ENCODE measurements at places on chromosomes 12 and 14.

DNA sequence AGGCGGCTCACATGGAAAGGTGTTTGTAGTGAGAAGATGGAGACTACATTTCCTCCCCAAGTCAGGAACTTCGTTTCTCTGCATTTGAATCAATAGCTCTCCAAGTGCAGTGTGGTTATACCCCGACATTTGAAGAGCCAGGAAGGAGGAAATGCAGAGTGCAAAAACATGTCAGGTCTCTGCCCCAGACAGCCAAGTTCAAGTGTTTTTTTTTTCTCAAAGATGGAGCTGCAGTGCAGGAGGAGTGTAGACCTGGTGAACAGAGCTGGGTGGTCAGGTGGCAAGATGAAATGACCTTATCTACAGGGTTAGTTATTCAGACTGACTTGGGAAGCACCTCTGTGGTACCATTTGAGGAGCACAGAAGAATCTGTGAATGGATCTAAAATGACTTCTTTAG is 21.3 kb downstream of the MLXIP start:
- DNase-seq, result peak; percentile 47

- DNase-seq, result no peak
Observed at GRCh38 chr12:75603475-75603874, 92.1 kb upstream of the KRR1 start.

GRCh38 chr12:46349253-46349652 is 23.3 kb downstream of the SLC38A2 start:
- no peak for DNase-seq

- DNase-seq, result no peak
Observed at GRCh38 chr14:94517641-94518257, 8.5 kb upstream of the SERPINA12 start.

DNA sequence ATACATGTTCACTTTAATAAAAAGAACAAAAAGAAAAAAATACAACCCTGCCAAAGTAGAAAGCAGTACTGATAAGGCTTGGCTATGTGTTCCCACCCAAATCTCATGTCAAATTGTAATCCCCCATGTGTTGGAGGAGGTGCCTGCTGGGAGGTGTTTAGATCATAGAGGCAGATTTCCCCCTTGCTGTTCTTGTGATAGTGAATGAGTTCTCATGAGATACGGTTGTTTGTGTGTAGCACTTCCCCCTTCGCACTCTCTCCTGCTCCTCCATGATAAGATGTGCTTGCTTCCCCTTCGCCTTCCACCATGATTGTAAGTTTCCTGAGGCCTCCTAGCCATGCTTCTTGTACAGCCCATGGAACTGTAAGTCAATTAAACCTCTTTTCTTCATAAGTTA is 59.9 kb downstream of the USP15 start:
- no peak for DNase-seq

- DNase-seq, result no peak
Observed at GRCh38 chr14:89469210-89470198, 52.5 kb upstream of the FOXN3 start.

- DNase-seq, result no peak
Observed at GRCh38 chr12:11723993-11724392, 74.5 kb downstream of the ETV6 start.

GRCh38 chr14:58746261-58746660 is 108.5 kb downstream of the DACT1 start:
- no peak for DNase-seq

DNA sequence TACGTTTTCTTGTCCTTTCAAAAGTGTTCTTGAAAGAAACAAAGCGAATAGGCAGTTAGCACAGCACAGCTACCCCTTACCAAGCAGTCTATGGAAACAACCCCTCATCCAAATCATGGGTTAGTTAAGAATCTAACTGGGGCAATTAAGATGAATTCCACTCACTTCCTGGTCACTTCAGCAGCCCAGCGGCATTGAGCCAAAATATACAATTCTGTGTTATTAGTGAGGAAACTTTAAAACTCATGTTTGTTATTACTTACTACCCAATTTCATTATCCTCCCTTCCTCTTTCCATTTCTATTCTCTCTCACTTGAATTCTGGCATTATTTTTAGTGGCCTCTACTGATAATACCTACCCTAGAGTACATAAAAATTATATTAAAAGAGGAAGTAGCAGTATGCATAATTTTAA is 121.4 kb downstream of the PPHLN1 start:
- DNase-seq, result no peak

GRCh38 chr14:80110721-80111120 is 100.6 kb downstream of the DIO2 start:
- DNase-seq, result no peak

GRCh38 chr12:80512781-80513180 is 68.7 kb downstream of the PTPRQ start:
- DNase-seq, result no peak

- no peak for DNase-seq
Observed at GRCh38 chr14:90857866-90858265, 41.6 kb upstream of the TTC7B start.

DNA sequence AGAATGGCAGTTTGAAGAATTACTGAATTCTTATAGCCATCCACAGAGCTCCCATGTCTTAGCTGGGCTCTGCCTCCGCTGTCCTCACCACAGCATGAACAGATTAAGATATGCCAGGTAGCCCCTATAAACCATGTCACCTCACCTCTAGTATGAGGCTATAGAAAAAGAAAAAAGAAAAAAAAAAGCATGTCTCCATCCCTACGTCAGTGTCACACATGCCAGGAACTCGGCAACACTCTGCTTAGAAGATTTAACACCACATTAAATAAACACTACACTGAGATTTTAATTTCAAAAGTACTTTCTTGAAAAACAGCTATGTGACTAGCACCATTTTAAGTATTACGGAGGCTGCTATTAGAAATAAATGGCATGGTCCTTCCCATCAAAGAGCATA is 149.4 kb downstream of the CAPZA3 start:
- no peak for DNase-seq

- DNase-seq, result no peak
Observed at GRCh38 chr12:46491548-46491947, 119.0 kb upstream of the SLC38A2 start.

DNA sequence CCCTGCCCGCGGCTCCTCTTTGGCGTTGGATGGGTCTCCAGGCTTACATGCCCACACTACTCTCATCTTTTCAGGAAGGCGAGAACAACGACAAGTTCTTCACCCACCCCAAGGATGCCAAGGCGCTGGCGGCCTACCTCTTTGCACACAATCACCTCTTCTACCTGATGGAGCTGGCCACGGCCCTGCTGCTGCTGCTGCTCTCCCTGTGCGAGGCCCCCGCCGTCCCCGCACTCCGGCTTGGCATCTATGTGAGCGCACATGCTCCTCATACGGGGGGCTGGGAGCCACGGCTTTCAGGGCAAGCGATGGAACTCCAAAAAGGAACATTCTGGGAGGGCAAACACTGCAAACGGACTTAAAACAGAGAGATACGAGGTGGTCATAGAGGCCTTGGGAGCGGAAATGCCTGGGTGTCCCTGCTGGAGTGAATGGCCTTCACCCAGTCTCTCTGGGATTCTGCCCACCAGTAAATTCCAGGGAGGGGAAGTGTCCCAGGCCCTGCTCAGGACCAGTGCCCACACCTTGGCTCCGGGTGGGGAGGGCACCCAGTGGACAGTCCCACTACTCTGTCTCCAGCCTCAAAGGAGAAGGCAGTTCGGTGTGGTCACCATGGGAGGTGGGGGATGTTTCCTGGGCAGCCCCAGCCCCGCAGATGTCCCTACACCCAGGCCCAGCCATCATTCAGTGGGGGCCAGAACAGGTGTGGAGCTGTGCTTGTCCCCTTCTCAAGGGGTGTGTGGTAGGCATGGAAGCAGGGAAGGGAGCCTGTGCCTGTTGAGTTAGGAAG is 45.0 kb downstream of the TPCN1 start:
- no peak for DNase-seq

DNA sequence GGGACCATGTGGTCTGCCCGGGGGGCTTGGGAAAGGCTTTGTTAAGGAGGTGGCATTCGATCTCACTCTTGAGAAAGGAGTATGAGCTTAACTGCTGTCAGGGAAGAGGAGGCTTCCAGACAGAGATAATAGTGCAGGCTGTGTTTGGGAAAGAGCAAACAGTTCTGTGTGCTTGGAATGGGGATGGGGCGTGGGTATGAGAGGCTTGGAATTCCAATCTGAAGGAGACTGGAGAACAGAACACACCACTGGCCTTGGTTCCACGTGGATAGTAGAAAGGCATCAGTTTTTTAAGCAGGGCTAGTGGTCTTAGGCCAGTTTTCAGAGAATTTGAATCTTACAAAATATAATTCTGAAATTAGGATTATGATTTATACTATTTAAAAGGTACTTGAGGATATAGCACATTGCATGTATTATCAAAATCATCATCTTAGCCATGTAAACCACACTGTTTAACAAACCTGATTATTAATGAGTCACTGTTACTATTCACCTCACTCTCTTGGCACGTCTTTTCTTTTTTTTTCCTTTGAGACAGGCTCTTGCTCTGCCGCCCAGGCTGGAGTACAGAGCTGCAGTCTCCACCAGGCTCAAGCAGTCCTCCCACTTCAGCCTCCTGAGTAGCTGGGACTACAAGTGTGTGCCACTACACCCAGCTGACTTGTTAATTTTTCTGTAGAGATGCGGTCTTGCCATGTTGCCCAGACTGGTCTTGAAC is 38.5 kb upstream of the KCNK13 start:
- no peak for DNase-seq

DNA sequence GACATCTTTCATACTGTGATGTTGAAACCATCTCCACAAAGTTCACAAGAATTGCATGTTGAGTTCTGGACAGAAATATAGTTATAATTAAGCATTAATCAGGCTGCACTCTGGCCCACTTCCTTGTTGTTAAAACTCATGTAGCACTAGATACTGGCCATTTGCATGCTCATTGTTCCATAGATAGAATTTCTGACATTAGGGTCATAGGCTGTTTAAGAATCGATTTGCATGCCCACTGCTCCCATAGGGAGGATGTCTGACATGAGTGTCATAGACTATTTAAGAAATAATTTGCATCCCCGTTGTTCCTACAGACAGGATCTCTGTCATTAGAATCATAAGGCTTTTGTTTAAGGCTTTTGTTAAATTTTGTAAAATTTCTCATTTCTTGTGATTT is 50.2 kb downstream of the MYF5 start:
- DNase-seq, result no peak

GRCh38 chr12:124457287-124458219 is 109.9 kb downstream of the NCOR2 start:
- DNase-seq, result peak; percentile 32

- DNase-seq, result no peak
Observed at GRCh38 chr14:55458800-55459515, 18.5 kb upstream of the TBPL2 start.

DNA sequence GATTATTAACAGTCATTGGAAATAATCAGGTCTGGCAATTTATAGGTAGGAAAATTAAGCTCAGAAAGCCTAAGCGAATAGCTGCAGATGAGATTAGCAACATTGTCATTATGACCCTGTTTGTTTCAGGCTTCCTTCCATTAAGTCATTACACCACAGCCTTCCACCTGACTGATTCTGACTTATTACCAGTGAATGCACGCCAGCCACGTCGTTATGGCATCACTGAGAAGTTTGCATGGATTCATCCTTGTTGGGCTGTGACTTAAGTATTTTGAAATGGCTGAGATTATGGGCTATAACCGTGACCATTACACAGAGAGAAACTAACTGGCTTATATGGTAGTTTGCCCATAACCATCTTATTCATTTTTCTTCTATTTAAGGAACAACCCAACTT is 18.6 kb downstream of the RASSF8 start:
- DNase-seq, result no peak

- DNase-seq, result no peak
Observed at GRCh38 chr12:42961395-42961794, 371.8 kb upstream of the PRICKLE1 start.

GRCh38 chr12:38490941-38491340 is 174.4 kb downstream of the ALG10B start:
- DNase-seq, result no peak

DNA sequence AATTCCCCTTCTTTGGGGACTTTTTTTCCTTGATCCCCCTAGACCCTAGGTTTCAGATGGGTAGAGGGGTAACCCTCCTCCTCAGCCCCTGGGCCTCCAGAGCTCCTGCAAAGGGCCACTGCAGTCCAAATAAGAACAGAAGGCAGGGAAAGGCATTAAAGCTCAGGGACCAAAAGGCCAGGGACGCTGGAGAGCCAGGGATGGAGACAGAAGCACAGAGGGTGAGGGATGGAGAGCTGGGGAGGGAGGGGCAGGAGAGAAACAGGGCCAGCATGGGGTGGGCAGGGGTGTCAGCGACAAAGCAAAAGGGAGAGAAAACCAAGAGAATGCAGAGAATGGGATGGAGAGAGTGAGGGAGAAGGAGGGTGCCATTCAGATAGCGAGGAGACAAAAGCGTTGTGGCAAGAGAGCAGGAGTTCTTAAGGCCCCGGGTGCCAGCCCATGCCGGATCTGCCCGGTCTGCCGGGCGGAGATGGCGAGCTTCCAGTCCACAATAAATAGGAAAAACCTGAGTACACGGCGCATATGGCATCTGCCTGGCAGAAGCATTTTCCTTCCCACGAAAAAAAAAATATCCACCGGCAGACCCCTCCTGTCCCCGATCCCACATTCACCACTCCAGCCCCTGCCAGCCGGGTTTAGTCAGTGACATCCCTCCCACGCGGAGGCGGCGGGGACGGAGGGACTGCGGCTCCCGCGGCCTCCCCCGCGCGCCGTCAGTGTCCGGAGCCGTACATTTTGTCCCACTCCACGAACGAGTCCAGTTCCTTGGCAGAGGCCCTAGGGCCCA is 28.6 kb downstream of the FIGNL2 start:
- DNase-seq, result no peak

- no peak for DNase-seq
Observed at GRCh38 chr14:82003426-82003825, 469.8 kb upstream of the SEL1L start.

- no peak for DNase-seq
Observed at GRCh38 chr12:113938471-113938870, 27.7 kb downstream of the RBM19 start.

GRCh38 chr12:71128191-71128788 is 29.5 kb downstream of the TSPAN8 start:
- DNase-seq, result no peak

- no peak for DNase-seq
Observed at GRCh38 chr12:106235770-106236169, 12.1 kb downstream of the CKAP4 start.

- DNase-seq, result no peak
Observed at GRCh38 chr12:120394483-120395367, 25.8 kb upstream of the MSI1 start.

GRCh38 chr12:7130701-7131501 is 730 bp downstream of the CLSTN3 start:
- peak; percentile 59 for DNase-seq

- no peak for DNase-seq
Observed at GRCh38 chr12:117855165-117855564, 113.6 kb downstream of the KSR2 start.

- no peak for DNase-seq
Observed at GRCh38 chr12:119630962-119631550, 36.9 kb upstream of the PRKAB1 start.

All from CD4-positive, alpha-beta T cell treated with Interleukin-6 at 100 ng/mL for 8 hours (primary cell).